ENCODE measurements at places on chromosomes 2 and 18. TPM values are rescaled to one million over a fixed set of nuclear protein-coding genes. Genes with fewer than 3 reads are reported as not detected.
A peak's percentile ranks its signal among the peaks of the same experiment; 100 is the strongest.

DNA sequence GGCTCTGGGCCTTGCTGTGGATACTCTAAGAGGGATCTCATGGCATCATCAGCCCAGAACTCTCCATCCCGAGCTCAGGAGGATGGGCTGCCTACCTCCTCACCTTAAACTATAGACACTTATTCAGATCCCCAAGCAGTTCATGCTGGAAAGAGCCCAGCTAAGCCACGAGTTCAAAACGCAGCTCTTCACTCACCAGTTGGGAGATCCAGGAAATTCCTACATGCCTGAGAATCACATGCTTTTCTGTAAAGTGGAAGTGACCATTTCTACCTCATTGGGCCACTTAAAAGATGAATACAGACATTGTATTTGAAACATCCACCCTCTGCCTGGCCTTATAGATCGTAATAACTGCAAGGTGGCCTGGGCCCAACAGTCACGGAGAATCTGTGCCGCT lies 6.6 kb downstream of the ATOH8 start:
- peaks cover 2% of the 10 kb centered on the region for H3K36me3 ChIP-seq
- H3K27ac ChIP-seq, result peak overlapping the region; percentile 8
- no peaks in the 10 kb centered on the region for H3K27me3 ChIP-seq
- H3K4me3 ChIP-seq, result no peak overlapping the region
- no peak for DNase-seq
- no peaks in the 10 kb centered on the region for H3K4me1 ChIP-seq

DNA sequence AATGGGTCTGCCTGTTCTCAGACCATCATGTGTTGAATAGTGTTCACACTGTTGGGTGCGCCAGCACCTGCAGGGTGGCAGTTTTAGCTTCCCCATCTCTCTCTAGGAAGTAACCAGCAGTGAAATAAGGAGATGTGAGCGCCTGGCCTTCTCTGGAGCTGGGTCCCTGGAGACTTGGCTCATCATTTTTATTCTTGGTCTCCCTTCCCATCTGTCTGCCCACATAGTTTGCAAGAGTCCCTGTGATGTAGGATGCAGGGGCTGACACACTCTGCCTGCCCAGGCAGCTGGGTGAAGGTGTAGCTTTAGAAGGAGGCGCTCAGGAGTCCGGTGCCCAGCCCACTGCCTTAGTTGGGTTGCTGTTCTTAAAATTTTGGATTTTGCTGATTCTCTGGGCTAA lies 172.2 kb downstream of the LDLRAD4 start:
- H3K4me1 ChIP-seq, result peaks cover 2% of the 10 kb centered on the region
- DNase-seq, result no peak
- no peak overlapping the region for H3K4me3 ChIP-seq
- no peak overlapping the region for H3K27ac ChIP-seq
- H3K36me3 ChIP-seq, result no peaks in the 10 kb centered on the region

DNA sequence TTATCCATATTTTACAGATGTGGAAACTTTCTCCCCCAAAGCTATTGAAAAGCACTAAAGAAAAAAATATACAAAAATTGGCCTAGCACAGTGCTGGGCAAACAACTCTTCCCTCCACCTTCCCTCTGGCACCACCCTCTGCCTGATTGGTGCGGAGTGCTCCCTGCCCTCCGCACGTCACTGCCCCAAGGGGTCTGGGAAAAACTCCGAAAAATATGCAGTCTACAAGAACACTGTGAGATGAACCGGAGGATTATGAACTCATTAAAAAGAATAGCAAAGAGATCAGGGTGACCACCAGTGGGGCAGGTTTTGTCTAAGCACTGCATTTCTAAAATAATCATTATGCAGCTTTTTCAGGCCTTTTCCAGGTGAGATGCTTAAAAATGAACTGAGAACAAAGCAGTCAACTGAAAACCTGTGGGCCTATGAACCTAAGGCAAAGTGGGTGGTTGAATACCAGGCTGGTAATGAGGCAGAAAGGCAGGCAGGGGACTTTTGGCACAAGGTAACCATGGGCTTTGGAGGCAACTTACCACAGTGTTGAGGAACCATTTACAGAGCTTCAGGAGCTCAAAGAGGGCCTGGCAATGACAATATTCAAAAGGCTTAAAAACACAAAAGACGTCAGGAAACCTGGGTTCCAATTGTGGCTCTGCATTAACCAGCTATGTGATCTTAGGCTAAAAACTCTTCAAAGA lies 57.5 kb downstream of the AAK1 start:
- H3K4me1 ChIP-seq, result peaks cover 6% of the 10 kb centered on the region
- no peak overlapping the region for H3K27ac ChIP-seq
- H3K36me3 ChIP-seq, result no peaks in the 10 kb centered on the region
- DNase-seq, result no peak

VIL1 gene
- total RNA-seq, result not detected

- no peaks in the 10 kb centered on the region for H3K27me3 ChIP-seq
- H3K4me1 ChIP-seq, result no peaks in the 10 kb centered on the region
- H3K27ac ChIP-seq, result no peak overlapping the region
- H3K4me3 ChIP-seq, result no peak overlapping the region
These were observed 71.7 kb upstream of the TWIST2 start for GRCh38 chr2:238776003-238776760.

GRCh38 chr2:27808418-27808817 lies 36.9 kb downstream of the MRPL33 start:
- no peaks in the 10 kb centered on the region for H3K4me1 ChIP-seq
- no peaks in the 10 kb centered on the region for H3K36me3 ChIP-seq
- no peak overlapping the region for H3K4me3 ChIP-seq
- H3K27ac ChIP-seq, result no peak overlapping the region
- H3K27me3 ChIP-seq, result no peaks in the 10 kb centered on the region
- no peak for DNase-seq

GRCh38 chr18:8708670-8709069 lies 3.3 kb downstream of the MTCL1 start:
- H3K36me3 ChIP-seq, result no peaks in the 10 kb centered on the region
- DNase-seq, result no peak
- no peak overlapping the region for H3K4me3 ChIP-seq
- H3K27ac ChIP-seq, result no peak overlapping the region

GRCh38 chr18:811182-811891 lies 705 bp downstream of the YES1 start:
- H3K27ac ChIP-seq, result no peak overlapping the region
- no peaks in the 10 kb centered on the region for H3K4me1 ChIP-seq
- H3K27me3 ChIP-seq, result no peaks in the 10 kb centered on the region
- H3K36me3 ChIP-seq, result no peaks in the 10 kb centered on the region

DNA sequence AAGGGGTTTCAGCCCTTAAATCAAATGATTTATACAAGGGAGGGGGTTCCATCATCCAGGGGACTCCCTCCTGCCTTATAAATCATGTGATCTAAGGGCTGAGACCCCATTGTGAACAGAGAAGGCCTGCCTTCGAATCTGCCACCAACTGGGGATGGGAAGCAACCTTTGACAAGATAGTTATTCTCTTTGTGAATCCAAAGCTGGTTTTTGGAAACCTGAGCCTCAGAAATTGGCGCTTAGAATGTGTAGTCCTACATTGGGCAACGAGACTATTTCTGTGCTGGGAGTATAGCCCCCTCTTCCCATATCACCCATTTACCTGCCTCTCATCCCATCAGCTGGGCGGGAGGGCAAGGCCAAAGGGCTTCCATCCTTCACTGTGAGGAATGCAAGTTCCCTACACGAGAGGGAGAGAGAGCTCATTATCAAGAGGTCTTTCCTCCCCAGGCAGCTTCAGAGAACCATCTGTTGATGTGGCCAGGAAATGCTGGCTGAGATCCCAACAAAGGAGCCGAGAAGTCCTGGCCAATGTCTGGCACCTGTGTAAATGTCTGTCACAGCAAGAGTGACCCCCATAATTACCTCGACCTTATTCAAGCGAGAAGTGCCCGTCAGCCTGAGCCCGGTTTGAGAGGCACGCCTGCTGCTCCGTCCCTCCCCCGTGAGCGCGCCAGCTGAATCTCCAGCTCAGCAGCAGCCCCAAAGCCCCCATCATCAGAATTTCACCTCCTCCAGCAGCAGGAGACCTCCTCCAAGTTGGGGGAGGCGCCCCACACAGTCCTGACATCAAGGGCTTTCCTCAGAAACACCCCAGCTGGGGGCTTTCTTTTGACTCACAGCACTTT lies 48.4 kb upstream of the APCDD1 start:
- H3K27me3 ChIP-seq, result no peaks in the 10 kb centered on the region
- no peak overlapping the region for H3K4me3 ChIP-seq
- H3K27ac ChIP-seq, result no peak overlapping the region
- H3K36me3 ChIP-seq, result no peaks in the 10 kb centered on the region
- no peaks in the 10 kb centered on the region for H3K4me1 ChIP-seq
- no peak for DNase-seq

- H3K4me3 ChIP-seq, result no peak overlapping the region
- no peaks in the 10 kb centered on the region for H3K27me3 ChIP-seq
- H3K27ac ChIP-seq, result no peak overlapping the region
- no peaks in the 10 kb centered on the region for H3K4me1 ChIP-seq
- no peaks in the 10 kb centered on the region for H3K36me3 ChIP-seq
- no peak for DNase-seq
These were observed 121.5 kb upstream of the LTBP1 start for GRCh38 chr2:32825291-32825712.

DNA sequence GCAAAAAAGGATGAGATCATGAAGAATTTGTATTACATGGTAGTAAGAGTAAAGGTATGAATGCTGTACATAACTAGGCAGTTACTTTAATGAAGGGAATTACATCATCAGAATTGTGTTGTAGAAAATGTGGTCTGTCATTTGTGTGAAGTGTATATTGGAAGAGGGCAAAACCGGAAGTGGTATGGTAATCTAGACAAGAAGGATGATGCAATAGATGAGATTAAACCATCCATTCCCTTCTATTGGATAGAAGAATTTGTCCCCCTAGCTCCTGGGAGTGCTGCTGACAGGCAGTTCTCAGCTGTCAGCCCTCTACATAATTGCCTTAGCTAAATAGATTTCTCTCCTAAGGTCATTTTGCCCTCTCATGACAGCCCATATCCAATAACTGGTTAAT lies 55.9 kb upstream of the BARD1 start:
- H3K27ac ChIP-seq, result no peak overlapping the region
- no peak overlapping the region for H3K4me3 ChIP-seq
- no peaks in the 10 kb centered on the region for H3K27me3 ChIP-seq
- H3K4me1 ChIP-seq, result no peaks in the 10 kb centered on the region

DNA sequence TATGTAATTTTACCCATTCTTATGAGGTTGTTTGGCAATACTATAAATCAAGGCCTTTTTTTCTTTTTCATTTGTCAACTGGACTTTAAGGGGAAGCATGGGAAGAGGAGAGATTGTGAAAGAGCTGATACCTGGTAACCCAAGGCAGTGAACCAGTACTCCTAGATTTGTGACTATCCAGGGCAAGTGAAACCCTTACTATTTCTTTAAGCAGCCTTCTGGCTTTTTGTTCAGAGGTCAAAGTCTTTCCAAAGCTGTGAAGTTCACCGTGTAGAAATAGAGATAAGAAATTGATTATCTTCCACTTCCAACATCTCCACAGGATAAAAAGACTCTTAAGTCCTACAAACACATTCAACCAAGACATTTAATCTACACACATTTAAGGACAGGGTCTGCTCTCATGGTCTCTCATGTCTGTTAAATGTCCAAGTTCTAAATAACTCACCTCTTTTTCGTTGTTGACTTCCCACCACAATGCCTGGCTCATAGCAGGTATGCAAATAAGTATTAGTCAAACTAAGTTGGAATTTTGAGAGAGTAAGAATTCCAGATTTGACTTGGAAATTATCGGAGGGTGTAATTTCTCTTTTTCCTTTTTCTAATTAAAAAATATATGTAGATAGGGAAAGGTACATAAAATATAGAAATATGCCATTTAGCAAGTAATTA lies 485.8 kb downstream of the STK39 start:
- H3K4me1 ChIP-seq, result no peaks in the 10 kb centered on the region
- no peak overlapping the region for H3K27ac ChIP-seq
- H3K36me3 ChIP-seq, result no peaks in the 10 kb centered on the region
- DNase-seq, result no peak
- H3K27me3 ChIP-seq, result no peaks in the 10 kb centered on the region

DNA sequence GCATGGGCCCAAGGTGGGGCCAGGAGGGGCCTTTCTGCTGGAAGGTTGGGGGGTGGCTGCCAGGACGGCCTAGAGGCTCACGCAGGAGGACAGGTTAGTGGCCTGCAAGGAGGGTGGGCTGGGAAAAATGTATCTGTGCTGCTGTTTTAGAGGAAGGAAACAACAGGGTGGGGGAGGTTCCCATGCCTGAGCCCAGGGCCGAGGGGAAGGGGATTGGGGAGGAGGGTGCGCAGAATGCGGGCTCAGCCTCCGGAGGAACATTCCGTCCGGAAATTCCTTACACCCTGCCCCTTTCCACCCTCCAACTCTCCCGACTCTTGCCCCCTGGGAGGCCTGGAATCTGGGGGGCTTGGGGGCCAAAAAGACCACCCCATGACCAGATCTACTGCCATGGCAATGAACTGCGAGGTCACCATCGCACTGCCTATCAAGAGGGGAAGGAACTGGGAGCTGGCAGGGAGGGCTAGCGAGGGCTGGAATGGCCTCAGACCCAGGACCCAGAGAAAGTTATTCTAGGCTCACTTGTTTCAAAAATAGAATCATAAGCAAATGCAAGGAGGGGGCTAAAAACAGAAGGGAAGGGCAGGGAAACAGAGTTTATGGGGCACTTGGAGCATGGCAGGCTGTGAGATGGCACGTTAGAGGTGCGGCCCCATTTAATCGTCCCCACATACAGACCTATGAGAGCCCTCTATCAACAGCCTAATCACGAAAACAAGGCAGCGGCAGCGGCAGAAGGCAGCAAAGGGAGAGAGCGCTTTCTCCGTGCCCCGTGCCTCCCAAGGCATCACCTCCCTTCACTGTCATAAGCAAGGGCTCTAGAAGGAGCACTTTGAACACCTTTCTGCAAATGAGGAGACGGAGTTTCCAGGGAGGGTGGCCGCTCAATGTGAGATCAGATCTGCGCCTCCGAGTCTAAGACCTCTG lies 90.4 kb downstream of the TNS1 start:
- H3K27me3 ChIP-seq, result no peaks in the 10 kb centered on the region
- no peak overlapping the region for H3K4me3 ChIP-seq
- DNase-seq, result peak; percentile 57
- H3K4me1 ChIP-seq, result peaks cover 12% of the 10 kb centered on the region
- H3K27ac ChIP-seq, result peak overlapping the region; percentile 95

KHK gene
- total RNA-seq, result 5.1 TPM

PCARE gene
- total RNA-seq, result not detected

UPP2 gene
- not detected for total RNA-seq

DNA sequence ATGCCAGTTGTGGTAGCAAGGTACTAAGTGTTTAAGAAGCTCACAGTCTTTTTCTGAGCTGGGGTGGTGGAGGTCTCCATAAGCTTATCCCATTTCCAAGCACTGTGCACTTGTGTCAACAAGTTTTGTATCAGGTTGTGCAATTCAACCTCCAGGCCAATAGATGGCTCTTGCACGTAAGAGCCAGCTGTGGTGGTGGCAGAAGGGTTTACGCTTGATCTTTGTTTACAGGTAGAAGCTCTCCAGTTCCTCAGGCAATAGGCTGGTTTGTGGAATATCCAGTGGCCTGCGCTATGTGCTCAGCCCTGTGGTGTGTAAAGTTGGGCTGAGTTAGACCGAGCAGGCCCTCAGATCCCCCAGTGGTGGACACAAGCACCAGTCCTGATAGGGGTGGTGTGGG lies 89.7 kb upstream of the CNTNAP5 start:
- H3K4me3 ChIP-seq, result no peak overlapping the region
- H3K4me1 ChIP-seq, result no peaks in the 10 kb centered on the region
- H3K27me3 ChIP-seq, result no peaks in the 10 kb centered on the region

Measured in aorta (tissue), 5 donors.